ENCODE measurements at places on chromosomes 4 and X.

GRCh38 chrX:37651921-37652452 lies 33.6 kb upstream of the XK start:
- no peak for DNase-seq

GRCh38 chr4:186021461-186022167 lies 47.3 kb upstream of the TLR3 start:
- DNase-seq, result no peak

GRCh38 chrX:50081282-50081889 lies 119.4 kb downstream of the AKAP4 start:
- no peak for DNase-seq

GRCh38 chr4:5824635-5825034 lies 68.3 kb downstream of the CRMP1 start:
- no peak for DNase-seq

All from activated CD4-positive, alpha-beta T cell treated with anti-CD3 and anti-CD28 coated beads for 4 hours (primary cell).